ENCODE measurements at places on chromosomes 1 and 21.

GRCh38 chr1:230074270-230074669, 7.2 kb downstream of the GALNT2 start:
- no peak for DNase-seq

DNA sequence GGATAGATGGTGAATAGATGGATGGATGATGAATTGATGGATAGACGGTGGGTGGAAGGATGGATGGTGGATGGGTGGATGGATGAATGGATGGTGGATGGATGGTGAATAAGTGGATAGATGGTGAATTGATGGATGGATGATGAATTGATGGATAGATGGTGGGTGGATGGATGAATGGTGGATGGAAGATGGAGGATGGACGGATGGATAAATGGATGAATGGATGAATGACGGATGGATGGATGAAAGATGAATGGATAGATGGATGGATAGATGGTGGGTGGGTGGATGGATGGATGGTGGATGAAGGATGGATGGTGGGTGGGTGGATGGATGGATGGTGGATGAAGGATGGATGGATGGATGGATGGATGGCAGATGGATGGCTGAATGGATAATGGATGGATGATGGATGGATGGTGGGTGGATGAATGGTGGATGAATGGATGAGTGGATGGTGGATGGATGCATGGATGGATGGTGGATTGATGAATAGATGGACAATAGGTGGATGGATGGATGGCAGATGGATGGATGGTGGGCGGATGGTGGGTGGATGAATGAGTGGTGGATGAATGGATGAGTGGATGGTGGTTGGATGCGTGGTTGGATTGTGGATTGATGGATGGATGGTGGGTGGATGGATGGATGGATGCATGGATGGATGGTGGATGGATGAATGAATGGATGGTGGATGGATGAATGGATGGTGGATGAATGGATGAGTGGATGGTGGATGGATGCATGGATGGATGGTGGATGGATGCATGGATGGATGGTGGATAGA, 5.3 kb downstream of the CHD5 start:
- DNase-seq = no peak

- DNase-seq = no peak
These were observed 556.7 kb downstream of the DPYD start for GRCh38 chr1:97364086-97364485.

DNA sequence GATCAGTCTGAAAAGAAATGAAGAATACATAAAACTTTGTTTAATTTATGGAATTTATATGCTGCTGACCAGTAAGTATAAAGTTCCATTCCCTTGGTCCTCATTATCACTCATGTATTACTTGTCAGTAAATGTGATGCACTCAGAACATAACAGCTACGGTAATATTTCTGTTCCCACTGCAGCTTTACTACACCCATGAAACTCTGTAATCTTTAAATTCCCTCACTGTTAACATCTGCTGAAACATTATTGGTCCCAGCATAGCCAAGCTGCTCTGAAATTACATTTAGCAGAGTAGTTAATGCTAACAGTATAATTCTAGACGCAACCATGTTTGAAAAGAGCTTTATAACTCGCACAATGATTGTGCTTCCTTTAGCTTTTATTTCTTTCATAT, 238.4 kb downstream of the GPATCH2 start:
- no peak for DNase-seq

DNA sequence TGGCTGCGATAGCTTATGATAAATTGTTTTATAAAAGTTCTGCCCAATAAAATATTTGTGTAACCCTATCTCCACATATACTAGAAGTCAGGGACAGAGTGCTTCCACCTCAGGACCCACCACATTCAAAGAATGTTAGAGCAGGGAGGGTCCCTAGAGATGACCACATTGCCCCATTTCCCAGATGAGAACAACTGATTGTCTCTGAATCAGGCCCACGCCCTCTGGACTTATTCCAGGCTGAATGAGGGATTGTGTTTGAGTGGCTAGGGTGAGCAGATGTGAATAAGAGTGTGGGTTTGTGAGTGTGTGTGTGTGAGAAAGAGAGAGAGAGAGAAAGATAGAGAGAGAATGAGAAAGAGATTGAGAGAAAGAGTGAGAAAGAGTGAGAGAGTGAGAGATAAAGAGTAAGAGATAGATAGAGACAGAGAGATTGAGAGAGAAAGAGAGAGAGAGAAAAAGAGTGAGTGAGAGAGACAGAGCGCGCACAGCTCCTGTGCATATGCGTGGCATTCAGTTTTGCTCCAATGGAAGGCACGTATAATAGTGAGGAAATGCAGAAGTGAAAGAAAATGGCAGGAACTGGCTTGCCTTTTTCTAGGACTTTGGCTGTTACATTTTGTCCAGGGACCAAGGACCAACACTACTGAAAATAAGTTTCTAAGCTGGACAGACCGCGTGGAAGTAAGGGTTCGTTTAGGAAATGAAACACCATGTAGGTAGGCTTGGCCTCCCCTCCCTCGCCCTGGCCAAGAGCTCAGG, 94.1 kb downstream of the ABCA4 start:
- no peak for DNase-seq

GRCh38 chr1:65812065-65812464, 19.4 kb downstream of the PDE4B start:
- no peak for DNase-seq

GRCh38 chr21:14303731-14304488, 79.0 kb downstream of the HSPA13 start:
- DNase-seq = no peak

GRCh38 chr1:150992626-150993025, 10.5 kb downstream of the ANXA9 start:
- no peak for DNase-seq

DNA sequence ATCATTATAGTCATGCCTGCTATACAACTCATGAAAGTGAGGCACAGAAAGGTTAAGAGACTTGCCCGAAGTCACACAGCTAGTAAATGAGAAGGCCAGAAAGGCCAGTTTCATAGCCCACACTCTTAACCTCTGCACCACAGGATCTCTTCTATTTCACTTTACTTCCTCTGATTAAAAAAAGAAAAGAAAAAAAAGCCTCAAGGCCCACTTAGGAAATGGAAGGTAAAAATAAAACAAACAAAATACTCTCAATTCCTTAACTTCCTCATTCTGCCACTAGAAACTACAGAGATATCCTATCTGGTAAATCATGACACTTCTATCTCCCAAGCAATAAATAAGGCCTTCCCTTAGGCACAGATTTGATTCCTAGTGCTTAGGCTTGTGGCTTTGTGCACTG, 7.6 kb upstream of the ENAH start:
- DNase-seq = no peak

DNA sequence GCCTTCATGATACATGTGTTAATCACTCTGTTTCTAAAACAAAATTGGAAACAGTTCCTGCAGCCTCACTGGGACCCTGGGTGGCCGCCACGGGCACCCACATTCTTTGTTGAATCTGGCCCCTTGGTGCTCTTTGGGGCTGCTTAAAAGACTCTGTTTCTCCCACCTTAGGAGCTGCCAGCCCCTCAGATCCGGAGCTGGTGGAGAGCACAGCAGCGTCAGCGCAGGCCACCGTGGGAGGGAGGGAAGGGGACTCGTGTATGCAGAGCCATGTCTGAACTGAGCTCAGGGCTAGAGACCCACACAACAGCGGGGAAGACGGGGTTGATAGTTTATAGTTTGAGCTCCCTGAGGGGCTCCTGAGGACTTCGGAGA, 121.2 kb downstream of the CNIH3 start:
- DNase-seq = no peak

DNA sequence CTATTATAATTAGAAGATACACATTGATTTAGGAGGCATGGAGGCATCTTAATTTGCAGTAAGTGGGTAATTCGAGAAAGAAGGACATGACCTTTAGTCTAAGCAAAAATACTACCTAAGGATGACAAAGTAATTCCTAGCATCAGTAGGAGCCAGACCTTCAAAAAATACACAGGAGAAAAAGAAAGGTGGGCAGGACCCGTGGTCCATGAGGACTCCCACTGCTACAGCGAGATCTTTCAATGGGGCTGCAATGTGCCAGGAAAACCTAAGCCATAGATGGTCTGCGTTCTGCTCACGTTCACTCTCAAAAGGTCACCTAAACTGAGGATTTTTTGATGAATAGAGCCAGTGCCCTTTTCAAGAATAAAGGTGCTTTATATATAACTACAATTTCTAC, 10.6 kb upstream of the EXO1 start:
- DNase-seq = no peak

DNA sequence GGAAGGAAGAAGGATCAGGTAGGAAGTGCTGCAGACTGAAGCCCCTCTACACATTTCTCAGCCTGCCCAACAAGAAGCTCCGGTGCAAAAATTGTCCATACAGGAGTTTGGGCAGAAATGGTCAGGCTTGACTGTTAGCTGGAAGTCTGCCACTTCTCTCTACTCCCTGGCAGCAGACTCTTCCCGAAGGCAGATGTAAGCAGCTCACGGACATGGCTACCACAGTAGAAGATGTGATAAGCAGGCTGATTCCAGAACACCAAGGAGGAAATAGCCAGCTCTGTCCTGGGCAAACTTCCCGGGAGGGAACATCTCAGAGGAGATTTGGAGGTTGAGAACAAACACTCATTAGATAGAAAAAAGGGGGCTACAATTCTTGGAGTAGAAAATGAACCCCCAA, 52.6 kb downstream of the TRABD2B start:
- DNase-seq = no peak

- no peak for DNase-seq
These were observed 26.1 kb downstream of the KCNJ15 start for GRCh38 chr21:38282921-38283320.

GRCh38 chr1:83764209-83764608, 234.7 kb downstream of the TTLL7 start:
- DNase-seq = no peak

GRCh38 chr1:177119311-177119710, 45.2 kb downstream of the ASTN1 start:
- DNase-seq = no peak

GRCh38 chr21:42149656-42150473, 69.1 kb upstream of the ABCG1 start:
- DNase-seq = no peak

- no peak for DNase-seq
These were observed 12.2 kb downstream of the TFAP2E start for GRCh38 chr1:35585281-35585680.

GRCh38 chr1:119323216-119323982, 45.2 kb upstream of the HAO2 start:
- DNase-seq = no peak

GRCh38 chr1:153711026-153711425, 16.8 kb upstream of the INTS3 start:
- DNase-seq = no peak

GRCh38 chr1:9100471-9101043, 28.3 kb downstream of the GPR157 start:
- no peak for DNase-seq

DNA sequence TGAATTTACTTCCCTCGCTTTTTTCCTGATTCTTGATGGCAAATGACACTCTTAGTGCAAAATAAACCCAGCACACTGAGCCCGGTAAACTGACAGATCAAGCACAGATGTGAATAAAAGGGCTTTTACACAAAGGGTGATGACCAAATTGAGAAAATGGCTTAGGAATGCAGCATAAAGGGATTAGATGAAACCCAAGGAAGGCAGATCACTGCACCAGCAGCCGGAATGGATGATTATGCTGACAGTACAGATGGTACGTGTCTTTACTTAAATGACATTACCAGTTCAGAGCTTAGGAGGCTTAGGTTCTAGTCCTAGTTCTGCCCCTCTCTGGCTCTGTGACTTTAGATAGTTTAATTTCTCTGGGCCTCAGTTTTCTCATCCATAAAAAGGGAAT, 12.0 kb downstream of the PKP1 start:
- DNase-seq = no peak

DNA sequence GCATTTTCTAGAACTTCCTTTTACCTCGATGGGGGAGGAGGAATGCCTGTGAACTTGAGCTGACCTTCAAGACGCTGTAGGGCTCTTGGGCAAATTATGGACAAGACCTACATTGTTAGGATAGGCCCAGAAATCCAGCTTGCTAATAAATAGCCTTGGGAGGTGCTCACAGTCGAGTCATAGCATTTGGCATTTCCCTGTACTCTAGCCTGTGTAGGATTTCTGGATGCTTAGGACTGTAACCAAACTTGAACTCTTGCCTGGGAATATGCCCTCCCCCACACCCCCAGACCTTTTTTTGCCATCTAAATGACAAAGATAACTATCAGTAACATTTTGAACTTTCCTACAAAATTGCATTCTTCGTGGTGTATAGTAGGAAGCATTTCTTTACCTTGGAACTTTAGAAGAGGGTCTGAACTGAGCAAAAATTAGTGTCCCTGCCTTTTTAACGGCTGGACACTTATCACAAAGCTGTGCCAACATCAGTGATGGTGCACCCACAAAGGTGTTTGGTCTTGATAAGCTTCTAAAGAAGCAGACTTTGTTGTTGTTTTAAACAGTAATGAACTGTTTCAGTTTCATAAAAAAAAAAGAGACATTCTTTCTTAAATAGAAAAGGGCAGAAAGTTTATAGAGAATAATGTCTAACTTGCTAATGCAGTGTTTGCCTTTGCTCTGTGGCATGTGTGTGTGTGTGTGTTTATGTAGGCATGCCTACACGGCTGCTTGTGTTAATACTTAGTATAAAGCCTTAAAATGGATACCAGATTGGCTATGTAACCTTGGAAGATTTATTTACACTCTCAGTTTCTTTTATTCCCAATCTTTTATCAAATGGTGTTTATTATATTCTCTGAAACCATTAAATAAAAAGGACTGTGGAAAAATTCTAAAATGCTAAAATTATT, 88.2 kb downstream of the NFIA start:
- no peak for DNase-seq

DNA sequence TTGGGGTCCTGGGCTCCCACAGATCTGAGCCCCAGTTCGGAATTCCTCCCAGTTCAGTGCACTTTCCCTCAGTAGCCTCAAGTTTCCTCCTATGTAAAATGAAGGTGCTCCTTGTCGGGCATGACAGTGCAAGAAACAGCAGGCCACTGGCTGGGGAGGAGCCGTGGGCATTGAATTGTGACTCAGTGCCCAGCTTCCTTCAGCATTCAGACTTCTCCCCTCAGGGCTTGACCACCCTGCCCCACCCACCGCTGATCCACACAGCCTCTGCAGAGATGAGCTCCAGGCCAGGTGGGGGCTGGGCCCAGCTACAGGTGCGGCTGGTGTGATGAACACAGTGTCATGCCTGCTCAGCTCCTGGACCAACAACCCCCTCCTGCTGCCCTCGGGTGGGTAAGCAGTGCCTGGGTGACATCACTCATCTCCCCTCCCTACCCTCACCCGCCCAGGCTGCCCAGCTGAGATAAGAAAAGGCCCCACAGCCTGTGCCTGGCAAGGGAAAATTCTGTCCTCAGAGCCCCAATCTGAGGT, 4.9 kb downstream of the MOB3C start:
- no peak for DNase-seq

- no peak for DNase-seq
These were observed 5.2 kb upstream of the TTC4 start for GRCh38 chr1:54710434-54710833.

- DNase-seq = no peak
These were observed 471.6 kb upstream of the ADGRL4 start for GRCh38 chr1:79478160-79478559.

GRCh38 chr1:43548285-43549271, 17.9 kb downstream of the PTPRF start:
- no peak for DNase-seq
